ENCODE measurements at places on chromosomes 5 and 9.

- DNase-seq, result no peak
Observed at GRCh38 chr5:123046222-123046621, 9.7 kb upstream of the PPIC start.

DNA sequence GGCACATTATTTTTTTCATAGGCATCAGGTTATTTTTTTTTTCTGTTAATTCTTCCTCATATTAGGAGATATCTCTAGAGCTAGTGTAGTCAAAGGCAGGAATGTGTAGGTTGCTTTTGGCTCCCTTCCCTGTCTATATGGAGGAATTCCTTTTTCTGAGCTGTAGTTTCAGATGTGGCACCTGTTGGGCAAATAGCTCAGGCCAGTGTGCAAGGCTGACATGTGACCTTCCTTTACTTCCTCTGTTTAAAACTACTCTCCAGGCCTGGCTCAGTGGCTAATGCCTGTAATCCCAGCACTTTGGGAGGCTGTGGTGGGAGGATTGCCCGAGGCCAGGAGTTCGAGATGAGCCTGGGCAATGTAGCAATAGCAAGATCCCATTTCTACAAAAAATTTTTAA, 40.5 kb upstream of the KIAA1958 start:
- no peak for DNase-seq

GRCh38 chr5:75028090-75028489, 24.3 kb downstream of the GCNT4 start:
- DNase-seq, result no peak

DNA sequence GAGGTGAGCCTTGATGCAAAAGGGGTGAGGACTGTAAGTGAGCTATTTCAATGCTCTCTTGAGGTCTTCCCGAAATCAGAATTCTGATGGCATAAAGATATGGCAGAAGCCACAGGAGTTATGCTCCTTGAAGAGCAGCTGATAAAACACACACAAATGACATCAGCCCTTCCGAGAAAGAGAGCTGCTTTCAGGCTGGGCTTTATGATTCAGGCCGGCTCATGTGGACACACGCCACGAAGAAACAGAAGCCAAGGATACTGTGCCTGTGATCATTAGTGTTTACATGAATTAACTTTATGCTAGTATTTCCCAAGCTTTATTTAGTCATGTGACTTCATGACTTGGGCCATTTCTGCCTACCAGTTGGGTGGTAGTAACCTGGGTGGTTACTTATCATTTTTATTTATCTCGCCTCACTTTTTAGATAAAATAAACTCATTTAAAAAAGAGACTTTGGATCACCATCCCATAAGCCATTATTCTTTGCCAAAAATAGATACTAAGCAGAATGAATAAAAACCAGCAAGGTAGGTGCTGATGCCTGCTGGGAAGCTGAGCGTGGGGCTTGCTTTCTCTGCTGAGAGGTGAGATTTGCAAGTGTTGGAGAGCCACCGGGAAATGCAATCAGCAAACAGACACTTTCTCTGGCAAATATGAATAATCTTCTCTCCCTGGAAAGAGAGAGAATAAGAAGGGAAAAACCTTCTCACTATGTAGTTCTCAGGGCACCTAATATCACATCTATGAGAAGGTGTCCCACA, 73.0 kb upstream of the SLC25A51 start:
- DNase-seq, result peak; percentile 54

Data from lung microvascular endothelial cell (primary cell).